ENCODE measurements at places on chromosomes 3 and 15. TPM values are rescaled to one million over a fixed set of nuclear protein-coding genes. Genes with fewer than 3 reads are reported as not detected.

- no peak overlapping the region for H3K4me3 ChIP-seq
- DNase-seq = no peak
- no peaks in the 10 kb centered on the region for H3K27me3 ChIP-seq
- peaks cover 8% of the 10 kb centered on the region for H3K4me1 ChIP-seq
- no peak overlapping the region for H3K27ac ChIP-seq
Measured at GRCh38 chr15:58212909-58213526, 74.8 kb downstream of the AQP9 start.

DNA sequence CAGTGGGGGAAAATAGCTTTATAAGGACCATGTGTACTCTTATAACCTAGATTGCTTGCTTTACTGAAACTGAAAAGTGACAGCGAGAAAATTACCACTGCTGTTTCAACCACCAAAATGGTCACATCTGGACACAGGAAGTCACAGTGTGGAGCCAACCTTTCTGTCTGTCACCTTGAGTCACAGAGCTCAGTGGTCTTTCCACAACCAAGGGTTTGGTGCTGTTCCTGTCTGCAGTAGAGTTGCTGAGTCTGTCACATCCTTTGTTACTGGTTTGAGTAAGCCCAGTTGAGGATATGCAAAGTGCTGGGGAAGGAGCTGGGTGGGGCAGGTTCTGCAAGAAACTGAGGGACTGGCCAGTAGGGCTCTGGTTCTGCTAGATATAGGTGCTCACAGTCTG, 139.1 kb upstream of the EIF1B start:
- no peak overlapping the region for H3K27ac ChIP-seq
- no peak overlapping the region for H3K4me3 ChIP-seq
- H3K36me3 ChIP-seq = no peaks in the 10 kb centered on the region
- no peak for DNase-seq

- H3K27me3 ChIP-seq = no peaks in the 10 kb centered on the region
- H3K4me3 ChIP-seq = no peak overlapping the region
Measured at GRCh38 chr3:194274424-194275085, 76.6 kb downstream of the CPN2 start.

DNA sequence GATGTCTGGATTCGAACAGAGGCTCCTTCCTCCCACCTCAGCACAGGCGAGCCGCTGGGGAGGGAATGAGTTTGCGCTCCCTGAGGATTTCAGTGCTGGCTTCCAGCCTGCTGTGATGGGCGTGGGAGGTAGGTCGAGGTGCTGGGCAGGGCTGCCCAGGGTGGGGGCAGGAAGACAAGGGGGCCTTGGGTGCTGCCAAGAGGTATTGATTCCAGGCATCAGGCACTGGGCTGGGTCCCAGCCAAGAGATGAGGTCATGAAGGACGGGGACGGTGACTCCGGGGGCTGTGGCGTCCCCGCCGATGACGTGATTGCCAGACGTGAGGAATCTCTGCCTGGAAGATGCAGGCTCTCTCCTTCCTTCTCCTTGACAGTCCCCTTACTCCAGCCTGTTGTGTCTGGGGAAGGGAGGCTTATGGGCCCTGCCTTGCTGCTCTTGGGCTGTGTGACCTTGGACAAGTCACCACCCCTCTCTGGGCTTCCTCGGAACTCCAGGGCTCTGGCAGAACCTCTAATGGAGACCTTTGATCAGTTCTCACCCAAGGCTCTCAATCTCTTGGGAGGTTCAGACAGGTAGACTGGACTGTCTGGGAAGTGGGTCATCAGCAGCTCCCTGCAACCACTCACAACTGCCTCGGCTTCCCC, 116.8 kb downstream of the FBLN2 start:
- no peak overlapping the region for H3K4me3 ChIP-seq
- peaks cover 5% of the 10 kb centered on the region for H3K27me3 ChIP-seq
- DNase-seq = no peak
- H3K36me3 ChIP-seq = no peaks in the 10 kb centered on the region
- H3K4me1 ChIP-seq = peaks cover 11% of the 10 kb centered on the region

DNA sequence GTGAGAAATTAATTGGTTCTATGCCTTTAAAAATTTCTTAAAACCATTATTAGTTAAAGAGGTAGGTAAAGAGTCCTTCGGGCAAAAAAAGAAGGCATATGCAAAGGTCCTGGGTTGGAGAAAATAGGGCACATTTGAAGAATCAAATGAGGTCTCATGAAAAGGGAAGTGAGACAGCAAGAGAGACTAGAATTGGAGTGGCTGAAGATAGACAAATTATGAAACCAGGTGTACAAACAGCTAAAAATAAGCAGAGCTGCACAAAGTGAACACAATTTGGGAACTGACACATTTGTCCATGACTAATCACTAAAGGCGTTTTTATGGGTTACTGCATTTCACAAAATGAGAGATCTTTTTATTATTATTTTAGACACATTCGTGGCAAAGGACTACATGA, 581.2 kb downstream of the PYDC2 start:
- peaks cover 3% of the 10 kb centered on the region for H3K4me1 ChIP-seq
- no peak overlapping the region for H3K4me3 ChIP-seq
- H3K27me3 ChIP-seq = no peaks in the 10 kb centered on the region
- no peak for DNase-seq
- H3K36me3 ChIP-seq = no peaks in the 10 kb centered on the region
- H3K27ac ChIP-seq = no peak overlapping the region

- H3K4me3 ChIP-seq = no peak overlapping the region
- peaks cover 4% of the 10 kb centered on the region for H3K4me1 ChIP-seq
- no peak for DNase-seq
- no peak overlapping the region for H3K27ac ChIP-seq
- H3K36me3 ChIP-seq = peaks cover 4% of the 10 kb centered on the region
Measured at GRCh38 chr15:83474578-83474977, 27.4 kb downstream of the SH3GL3 start.

DNA sequence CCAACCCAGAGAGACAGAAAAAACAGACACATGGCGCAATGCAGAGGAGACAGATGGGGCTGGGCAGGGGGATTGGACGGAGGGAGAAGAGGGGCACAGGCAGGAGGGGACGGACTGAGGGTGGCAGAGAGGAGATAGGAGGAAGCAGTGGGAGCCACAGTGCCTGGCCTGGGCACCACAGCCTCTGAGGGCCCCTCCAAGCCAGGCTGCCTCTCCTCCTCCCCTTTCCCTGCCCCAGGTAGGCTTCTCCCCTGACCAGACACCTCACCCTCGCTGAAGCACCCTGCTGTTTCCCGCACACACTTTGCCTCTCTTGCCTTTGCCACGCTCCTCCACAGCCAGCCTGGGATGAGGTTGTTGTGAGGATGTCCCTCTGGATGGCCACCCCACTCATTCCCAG, 84.0 kb upstream of the PRR20G start:
- no peaks in the 10 kb centered on the region for H3K4me1 ChIP-seq
- no peak for DNase-seq
- peaks cover 67% of the 10 kb centered on the region for H3K27me3 ChIP-seq
- no peak overlapping the region for H3K27ac ChIP-seq
- no peak overlapping the region for H3K4me3 ChIP-seq

- H3K27me3 ChIP-seq = peaks cover 4% of the 10 kb centered on the region
- H3K4me1 ChIP-seq = peaks cover 18% of the 10 kb centered on the region
- H3K4me3 ChIP-seq = no peak overlapping the region
- H3K27ac ChIP-seq = no peak overlapping the region
- DNase-seq = no peak
Measured at GRCh38 chr3:194073926-194074325, 62.0 kb upstream of the HES1 start.

DNA sequence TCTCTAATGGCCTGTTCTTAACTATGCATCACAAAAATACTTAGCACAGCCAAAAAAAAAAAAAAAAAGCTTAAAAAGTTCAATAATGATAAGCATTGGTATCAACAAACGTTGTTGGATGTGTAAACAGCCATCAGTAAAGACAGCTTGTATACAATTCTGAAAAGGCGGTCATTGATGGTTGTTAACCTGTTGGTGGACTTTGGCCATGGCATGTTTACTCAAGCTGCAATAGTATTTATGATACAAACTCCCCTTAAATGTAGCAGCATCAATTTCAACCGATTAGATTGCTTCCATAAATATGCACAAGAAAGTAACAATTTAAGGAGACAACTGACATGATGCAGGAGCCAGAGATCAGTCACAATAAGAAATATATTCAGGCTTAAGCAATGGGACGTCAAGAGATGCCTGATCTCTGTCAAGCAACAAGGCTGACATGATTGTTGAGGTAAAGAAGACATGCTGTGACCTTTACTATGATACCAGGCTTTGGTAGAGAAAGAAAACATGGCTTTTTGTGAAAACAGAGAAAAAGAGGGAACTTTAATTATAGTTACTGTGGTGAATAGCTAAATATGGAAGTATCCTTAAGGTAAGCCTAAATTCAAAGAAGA, 14.2 kb upstream of the SLC7A14 start:
- no peak overlapping the region for H3K27ac ChIP-seq
- peaks cover 7% of the 10 kb centered on the region for H3K27me3 ChIP-seq
- peaks cover 4% of the 10 kb centered on the region for H3K4me1 ChIP-seq
- no peaks in the 10 kb centered on the region for H3K36me3 ChIP-seq
- H3K4me3 ChIP-seq = no peak overlapping the region

DNA sequence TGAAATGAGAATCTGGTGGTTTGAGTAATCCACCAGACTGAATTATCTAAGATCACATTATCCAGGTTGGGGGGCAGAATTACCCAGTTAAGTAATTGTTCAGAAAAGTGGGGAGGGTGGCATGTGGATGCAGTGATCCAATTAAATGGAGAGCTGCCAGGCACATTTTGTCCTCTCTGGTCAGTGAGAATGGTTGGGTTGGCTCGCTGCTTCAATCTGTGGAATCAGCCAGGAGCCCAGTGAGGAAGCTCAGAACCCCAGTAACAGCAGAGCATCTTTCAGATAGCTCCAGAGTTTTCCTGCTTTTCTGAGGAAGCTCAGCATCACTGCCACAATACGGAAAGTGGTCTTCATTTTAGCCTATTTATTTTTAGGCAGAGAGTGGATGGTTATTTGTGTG, 6.4 kb upstream of the EXOG start:
- H3K4me1 ChIP-seq = no peaks in the 10 kb centered on the region
- no peak overlapping the region for H3K27ac ChIP-seq
- H3K36me3 ChIP-seq = peaks cover 4% of the 10 kb centered on the region
- DNase-seq = no peak
- no peaks in the 10 kb centered on the region for H3K27me3 ChIP-seq
- no peak overlapping the region for H3K4me3 ChIP-seq

GRCh38 chr3:10957976-10958749, 34.4 kb upstream of the SLC6A1 start:
- DNase-seq = no peak
- no peaks in the 10 kb centered on the region for H3K4me1 ChIP-seq

- no peaks in the 10 kb centered on the region for H3K27me3 ChIP-seq
- H3K4me3 ChIP-seq = no peak overlapping the region
- peaks cover 3% of the 10 kb centered on the region for H3K36me3 ChIP-seq
- no peak for DNase-seq
Measured at GRCh38 chr3:123834631-123835030, 49.5 kb downstream of the MYLK start.

DNA sequence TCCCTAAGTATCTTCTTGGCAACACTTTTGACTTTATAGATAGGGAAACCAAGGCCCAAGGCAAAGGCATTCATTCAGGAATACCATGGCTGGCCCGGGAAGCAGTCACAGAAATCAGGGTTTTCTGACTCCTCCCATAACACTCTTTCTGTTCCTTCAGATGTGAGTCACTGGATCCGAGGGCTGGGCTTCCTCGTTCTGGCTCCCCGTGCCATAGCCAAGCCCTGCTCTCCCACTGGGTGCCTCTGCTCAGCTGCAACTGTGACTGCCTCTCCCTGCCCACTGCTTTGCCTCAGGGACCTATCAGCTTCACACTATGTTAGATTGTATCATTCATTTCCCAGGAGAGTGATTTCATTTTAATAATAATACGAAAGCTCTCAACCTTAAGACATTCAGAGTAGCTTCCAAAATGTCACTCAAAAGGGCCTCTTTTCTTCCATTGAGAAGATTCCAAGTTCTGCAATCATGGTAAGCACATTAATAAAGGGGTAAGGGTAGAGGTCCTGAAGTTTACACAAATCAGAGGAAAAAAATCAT, 50.2 kb downstream of the GABRB3 start:
- DNase-seq = no peak
- peaks cover 8% of the 10 kb centered on the region for H3K4me1 ChIP-seq
- no peak overlapping the region for H3K27ac ChIP-seq
- no peaks in the 10 kb centered on the region for H3K36me3 ChIP-seq
- no peak overlapping the region for H3K4me3 ChIP-seq

- H3K4me1 ChIP-seq = peaks cover 3% of the 10 kb centered on the region
- H3K4me3 ChIP-seq = no peak overlapping the region
- no peak overlapping the region for H3K27ac ChIP-seq
- peaks cover 53% of the 10 kb centered on the region for H3K27me3 ChIP-seq
- DNase-seq = no peak
Measured at GRCh38 chr3:346186-346585, 149.6 kb downstream of the CHL1 start.

- DNase-seq = no peak
- no peak overlapping the region for H3K4me3 ChIP-seq
- H3K27me3 ChIP-seq = no peaks in the 10 kb centered on the region
- H3K36me3 ChIP-seq = no peaks in the 10 kb centered on the region
Measured at GRCh38 chr3:56837196-56837955, 35.6 kb upstream of the ARHGEF3 start.

DNA sequence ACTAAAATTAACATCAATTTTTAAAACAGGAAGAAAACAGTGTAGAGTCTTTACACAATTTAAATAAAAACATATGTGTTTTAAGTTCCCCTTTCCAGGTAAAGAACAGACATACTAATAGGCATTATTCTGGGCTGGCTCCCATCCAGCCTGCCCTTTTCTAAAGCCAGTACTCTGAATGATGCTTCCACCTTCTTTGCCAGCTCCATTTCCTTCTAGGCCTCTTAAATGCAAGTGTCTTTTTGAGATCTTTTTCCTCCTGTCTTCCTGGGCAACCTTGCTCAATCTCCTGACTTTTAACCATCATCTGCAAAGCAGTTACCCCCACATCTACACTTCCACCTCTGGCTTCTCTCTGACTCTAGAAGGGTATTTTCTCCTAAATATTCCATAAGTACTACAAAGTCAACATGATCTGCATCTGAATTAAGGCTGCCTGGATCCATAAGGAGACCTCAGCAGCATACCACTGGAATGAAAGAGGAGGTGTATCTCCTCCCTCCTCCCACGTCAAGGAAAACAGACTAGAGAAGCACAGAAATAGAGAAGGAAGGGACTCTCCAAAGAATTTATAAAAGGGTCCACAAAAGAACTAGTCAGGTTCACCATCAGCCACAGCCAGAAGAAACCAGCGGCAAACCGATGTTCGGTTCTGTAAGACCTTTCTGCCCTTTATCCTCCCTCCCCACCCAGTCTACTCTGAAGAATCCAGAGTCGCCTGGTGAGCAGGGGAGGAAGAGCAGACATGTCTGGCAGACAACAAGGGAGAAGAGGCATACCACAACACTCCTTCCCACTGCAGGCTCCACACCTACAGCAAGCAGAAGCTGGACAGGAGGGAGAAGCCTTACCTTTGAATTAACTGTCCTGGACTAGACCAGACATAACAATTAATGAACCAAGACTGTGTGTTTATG, 47.1 kb downstream of the GOLIM4 start:
- no peaks in the 10 kb centered on the region for H3K27me3 ChIP-seq
- peaks cover 69% of the 10 kb centered on the region for H3K4me1 ChIP-seq
- no peaks in the 10 kb centered on the region for H3K36me3 ChIP-seq
- no peak for DNase-seq

The B3GNT5 gene
- total RNA-seq = 29.1 TPM

The CTXN2 gene
- total RNA-seq = 0.25 TPM

The PTH1R gene
- 34.3 TPM for total RNA-seq

The CMTM8 gene
- 5.1 TPM for total RNA-seq

The CD200 gene
- total RNA-seq = 25.7 TPM

The ECE2 gene
- total RNA-seq = not detected
